ENCODE measurements at places on chromosomes 12 and 14.

DNA sequence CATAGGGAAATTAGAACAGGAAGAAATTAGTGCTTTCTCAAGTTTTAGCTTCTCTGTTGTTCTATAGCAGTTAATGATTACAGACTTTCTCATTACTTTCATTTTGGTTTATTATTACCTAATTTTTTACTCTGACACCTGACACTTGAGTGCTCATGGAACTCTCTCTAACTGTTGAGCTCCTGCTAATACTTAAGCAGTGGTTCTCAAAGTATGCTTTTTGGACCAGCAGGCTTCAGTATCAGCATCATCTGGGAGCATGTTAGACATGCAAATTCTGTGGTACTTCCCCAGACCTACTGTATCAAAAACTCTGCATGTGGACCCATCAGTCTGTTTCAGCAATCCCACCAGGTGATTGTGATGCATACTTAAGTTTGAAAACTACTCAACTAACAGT is 235.3 kb downstream of the CCDC91 start:
- no peak for DNase-seq

DNA sequence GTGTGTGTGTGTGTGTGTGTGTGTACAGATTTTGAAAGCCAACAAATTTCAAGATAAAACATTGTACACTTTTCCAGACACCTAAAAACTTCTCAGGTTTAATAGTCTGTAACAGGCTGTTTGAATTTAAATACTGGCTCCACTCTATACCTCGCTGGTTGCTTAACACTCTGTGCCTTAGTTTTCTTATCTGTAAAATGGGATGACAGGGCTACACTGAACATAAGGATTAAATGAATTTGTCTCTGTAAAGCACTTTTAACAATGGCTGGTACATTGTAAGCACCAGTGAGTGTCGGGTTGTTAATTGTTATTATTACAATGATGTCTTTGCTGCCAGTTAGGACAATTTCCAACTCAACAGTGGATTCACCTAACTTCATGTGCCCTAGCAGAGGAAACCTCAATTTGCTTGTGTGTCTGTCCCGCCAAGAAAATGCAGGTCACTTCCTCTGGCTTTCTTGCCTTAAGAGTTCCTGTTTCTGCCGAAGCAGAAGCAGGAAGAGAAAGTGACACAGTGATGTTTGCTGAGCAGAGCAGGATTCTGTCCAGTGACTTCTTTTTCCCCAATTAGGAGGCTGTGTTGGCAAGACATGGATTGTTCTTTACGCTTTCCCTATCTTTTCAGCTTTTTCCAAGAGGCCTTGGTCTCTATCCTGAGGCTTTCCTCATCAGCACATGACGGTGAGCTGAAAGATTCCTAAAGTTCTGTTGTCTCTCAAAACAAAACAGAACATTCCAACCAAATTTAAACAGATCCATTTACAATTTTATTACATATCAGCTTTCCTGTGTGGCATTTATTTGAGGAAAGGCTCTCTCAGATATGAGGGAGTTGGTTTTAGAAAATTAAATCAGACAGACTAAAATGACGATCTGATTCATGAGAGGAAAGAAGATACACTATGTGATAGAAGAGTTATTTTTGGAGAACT is 154.1 kb upstream of the ATP2B1 start:
- peak; percentile 43 for DNase-seq

DNA sequence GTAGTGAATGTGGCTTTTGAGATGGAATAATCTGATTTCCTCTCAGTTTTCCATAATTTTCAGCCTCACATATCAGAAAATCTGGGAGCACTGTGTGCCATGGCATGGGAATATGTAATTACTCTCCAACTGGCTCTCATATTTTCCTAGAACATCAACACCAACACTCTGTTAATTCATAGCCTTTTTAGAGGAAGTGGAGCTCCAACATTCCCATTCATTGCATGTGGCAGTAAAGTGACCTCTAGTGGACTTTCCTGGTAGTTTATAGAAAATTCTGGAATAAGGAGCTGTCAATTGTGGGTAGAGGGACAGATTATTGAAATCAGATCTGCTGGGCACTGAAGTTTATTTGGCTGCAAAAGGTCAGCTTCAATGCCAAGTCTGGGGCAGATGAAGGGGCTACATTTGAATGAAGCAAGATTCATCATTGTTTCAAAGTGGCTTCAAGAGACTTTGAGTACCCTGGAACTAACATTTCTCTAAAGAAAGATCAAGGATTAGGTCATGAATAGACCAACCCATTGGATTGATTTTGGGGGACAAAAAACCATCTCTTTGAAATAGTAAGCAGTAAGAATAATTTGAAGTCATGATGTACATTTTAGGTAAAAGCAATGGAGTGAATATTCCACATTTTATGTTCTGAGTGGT is 23.6 kb upstream of the USP44 start:
- DNase-seq = no peak

GRCh38 chr12:6392504-6392903 is 8.5 kb downstream of the LTBR start:
- no peak for DNase-seq

GRCh38 chr14:51597261-51598001 is 54.3 kb upstream of the FRMD6 start:
- DNase-seq = no peak

All from stimulated activated naive CD8-positive, alpha-beta T cell treated with anti-CD3 and anti-CD28 coated beads, Interleukin-15, amount 100 ng/mL, for 72 hours (primary cell).